Heart left ventricle (tissue), 16 donors: ENCODE measurements at places on chromosomes 2 and 18. TPM values are rescaled to one million over a fixed set of nuclear protein-coding genes. Genes with fewer than 3 reads are reported as not detected.

The KCNIP3 gene
- 2.7 TPM for total RNA-seq

DNA sequence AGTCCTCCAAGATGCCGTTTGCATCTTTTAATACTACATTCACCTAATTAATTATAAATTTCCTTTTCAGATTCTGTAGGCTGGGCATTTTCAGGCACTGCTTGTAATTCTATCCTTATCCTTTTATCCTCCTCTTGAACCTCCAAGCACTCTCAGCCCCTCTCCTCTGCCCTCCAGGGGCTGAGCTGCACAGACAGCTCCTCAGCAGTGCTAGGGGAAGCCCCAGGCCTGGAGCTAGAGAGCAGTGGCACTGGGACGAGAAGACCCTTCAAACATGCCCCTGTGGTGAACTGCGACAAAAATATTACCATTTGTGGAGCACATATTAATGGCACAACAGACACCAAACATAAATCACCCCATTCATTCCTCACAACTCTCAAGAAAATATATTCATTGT is 32.9 kb downstream of the CFAP210 start:
- no peak overlapping the region for H3K27ac ChIP-seq
- no peak for DNase-seq
- no peaks in the 10 kb centered on the region for H3K27me3 ChIP-seq
- H3K36me3 ChIP-seq = no peaks in the 10 kb centered on the region
- H3K4me3 ChIP-seq = no peak overlapping the region

- H3K27me3 ChIP-seq = no peaks in the 10 kb centered on the region
- DNase-seq = no peak
- H3K4me1 ChIP-seq = no peaks in the 10 kb centered on the region
- H3K27ac ChIP-seq = no peak overlapping the region
- no peaks in the 10 kb centered on the region for H3K36me3 ChIP-seq
Observed at GRCh38 chr2:194621945-194622344, 1035.1 kb upstream of the SLC39A10 start.

- H3K36me3 ChIP-seq = no peaks in the 10 kb centered on the region
- DNase-seq = peak; percentile 46
- no peaks in the 10 kb centered on the region for H3K4me1 ChIP-seq
- no peak overlapping the region for H3K4me3 ChIP-seq
Observed at GRCh38 chr18:37289423-37289822, 276.2 kb downstream of the CELF4 start.

GRCh38 chr2:151422917-151423439 is 13.3 kb downstream of the RIF1 start:
- no peak for DNase-seq
- peaks cover 16% of the 10 kb centered on the region for H3K4me1 ChIP-seq
- H3K4me3 ChIP-seq = no peak overlapping the region
- H3K36me3 ChIP-seq = peaks cover 82% of the 10 kb centered on the region
- no peaks in the 10 kb centered on the region for H3K27me3 ChIP-seq
- no peak overlapping the region for H3K27ac ChIP-seq

DNA sequence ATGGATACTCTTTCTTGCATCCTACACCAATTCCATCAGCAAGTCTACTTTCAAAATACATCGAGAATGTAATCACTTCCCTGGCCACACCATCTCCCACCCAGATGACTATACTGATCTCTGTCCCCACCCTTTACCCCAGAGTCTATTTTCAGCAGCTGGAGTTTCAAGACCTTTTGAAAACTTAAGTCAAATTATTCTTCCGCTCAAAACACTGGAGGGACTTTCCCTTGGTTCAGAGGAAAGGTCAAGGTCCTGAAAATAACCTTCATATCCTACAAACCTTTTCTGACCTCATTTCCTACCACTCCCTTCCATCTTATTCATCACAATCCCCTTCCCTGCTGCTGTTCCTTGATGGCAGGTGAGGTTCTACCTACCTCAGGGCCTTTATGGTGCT is 58.8 kb upstream of the LYPD6 start:
- no peak overlapping the region for H3K4me3 ChIP-seq
- no peaks in the 10 kb centered on the region for H3K36me3 ChIP-seq
- no peak overlapping the region for H3K27ac ChIP-seq
- H3K27me3 ChIP-seq = no peaks in the 10 kb centered on the region
- no peak for DNase-seq

- no peak overlapping the region for H3K4me3 ChIP-seq
- no peaks in the 10 kb centered on the region for H3K36me3 ChIP-seq
- H3K27ac ChIP-seq = no peak overlapping the region
- DNase-seq = no peak
- H3K4me1 ChIP-seq = peaks cover 9% of the 10 kb centered on the region
Observed at GRCh38 chr2:43142921-43143438, 83.4 kb downstream of the ZFP36L2 start.

The HAAO gene
- 1.3 TPM for total RNA-seq

DNA sequence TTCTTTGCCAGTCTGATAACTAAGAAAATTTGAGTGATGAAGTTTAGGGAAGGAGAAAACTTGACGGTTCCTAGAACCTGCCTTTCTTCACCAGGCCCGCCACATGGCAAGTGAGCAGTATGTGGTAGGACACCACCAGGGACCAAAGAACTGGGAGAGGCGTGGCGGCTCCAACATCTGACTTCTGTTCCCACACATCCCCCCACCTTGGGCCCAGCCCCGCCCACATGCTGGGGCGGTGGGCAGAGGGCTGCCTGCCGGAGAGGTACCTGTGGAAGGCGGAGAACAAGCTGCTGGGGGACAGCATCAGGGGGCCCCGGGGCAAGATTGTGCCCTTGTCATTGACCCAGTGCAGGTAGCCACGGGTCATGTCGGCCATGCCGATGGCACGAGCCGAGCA is 75.0 kb downstream of the EMILIN2 start:
- no peak overlapping the region for H3K4me3 ChIP-seq
- no peak overlapping the region for H3K27ac ChIP-seq
- no peak for DNase-seq
- H3K4me1 ChIP-seq = peaks cover under 1% of the 10 kb centered on the region
- no peaks in the 10 kb centered on the region for H3K27me3 ChIP-seq
- peaks cover 98% of the 10 kb centered on the region for H3K36me3 ChIP-seq

The DIPK1C gene
- total RNA-seq = 3.1 TPM

- H3K36me3 ChIP-seq = no peaks in the 10 kb centered on the region
- DNase-seq = no peak
- no peaks in the 10 kb centered on the region for H3K27me3 ChIP-seq
- H3K4me1 ChIP-seq = no peaks in the 10 kb centered on the region
- H3K27ac ChIP-seq = no peak overlapping the region
Observed at GRCh38 chr2:138107288-138107687, 143.0 kb downstream of the HNMT start.

GRCh38 chr18:68462766-68463165 is 252.1 kb downstream of the TMX3 start:
- H3K36me3 ChIP-seq = no peaks in the 10 kb centered on the region
- no peak for DNase-seq

- H3K36me3 ChIP-seq = no peaks in the 10 kb centered on the region
- H3K27ac ChIP-seq = peak overlapping the region; percentile 91
- no peaks in the 10 kb centered on the region for H3K27me3 ChIP-seq
- no peaks in the 10 kb centered on the region for H3K4me1 ChIP-seq
- no peak for DNase-seq
Observed at GRCh38 chr2:61693744-61694143, 155.6 kb upstream of the XPO1 start.

The TCF23 gene
- total RNA-seq = not detected

- H3K27me3 ChIP-seq = peaks cover 1% of the 10 kb centered on the region
- peaks cover 8% of the 10 kb centered on the region for H3K4me1 ChIP-seq
- H3K4me3 ChIP-seq = no peak overlapping the region
Observed at GRCh38 chr2:240795454-240795853, 24.6 kb downstream of the KIF1A start.

GRCh38 chr2:232539298-232540231 is at the start of gene CHRNG:
TSS of gene CHRNG (plus strand) at chr2:232539692. CDS start at chr2:232539748, 56 bp downstream.
- no peak within 1 kb of the TSS for H3K4me3 ChIP-seq
- no peaks in the 10 kb centered on the region for H3K27me3 ChIP-seq
- DNase-seq = no peak
- H3K27ac ChIP-seq = no peak within 1 kb of the TSS
- H3K36me3 ChIP-seq = no peaks in the 10 kb centered on the region

- H3K36me3 ChIP-seq = no peaks in the 10 kb centered on the region
Observed at GRCh38 chr2:158999458-158999857, 31.0 kb downstream of the TANC1 start.

- no peaks in the 10 kb centered on the region for H3K4me1 ChIP-seq
- no peak for DNase-seq
- H3K27ac ChIP-seq = no peak overlapping the region
- no peaks in the 10 kb centered on the region for H3K27me3 ChIP-seq
Observed at GRCh38 chr2:101596333-101596732, 101.2 kb upstream of the MAP4K4 start.

The CD207 gene
- 0.17 TPM for total RNA-seq

The ATP6V1B1 gene
- not detected for total RNA-seq

- H3K4me3 ChIP-seq = no peak overlapping the region
- no peaks in the 10 kb centered on the region for H3K27me3 ChIP-seq
- no peak overlapping the region for H3K27ac ChIP-seq
- no peak for DNase-seq
Observed at GRCh38 chr2:199966976-199967375, 11.6 kb downstream of the MAIP1 start.

GRCh38 chr18:77250501-77250925 is 865 bp downstream of the GALR1 start:
- H3K4me1 ChIP-seq = no peaks in the 10 kb centered on the region

The ANAPC1 gene
- 17.2 TPM for total RNA-seq

- no peak overlapping the region for H3K27ac ChIP-seq
- H3K27me3 ChIP-seq = no peaks in the 10 kb centered on the region
- no peak overlapping the region for H3K4me3 ChIP-seq
- H3K4me1 ChIP-seq = no peaks in the 10 kb centered on the region
Observed at GRCh38 chr2:223779877-223780276, 57.5 kb downstream of the AP1S3 start.

The RIF1 gene
- 23.8 TPM for total RNA-seq

DNA sequence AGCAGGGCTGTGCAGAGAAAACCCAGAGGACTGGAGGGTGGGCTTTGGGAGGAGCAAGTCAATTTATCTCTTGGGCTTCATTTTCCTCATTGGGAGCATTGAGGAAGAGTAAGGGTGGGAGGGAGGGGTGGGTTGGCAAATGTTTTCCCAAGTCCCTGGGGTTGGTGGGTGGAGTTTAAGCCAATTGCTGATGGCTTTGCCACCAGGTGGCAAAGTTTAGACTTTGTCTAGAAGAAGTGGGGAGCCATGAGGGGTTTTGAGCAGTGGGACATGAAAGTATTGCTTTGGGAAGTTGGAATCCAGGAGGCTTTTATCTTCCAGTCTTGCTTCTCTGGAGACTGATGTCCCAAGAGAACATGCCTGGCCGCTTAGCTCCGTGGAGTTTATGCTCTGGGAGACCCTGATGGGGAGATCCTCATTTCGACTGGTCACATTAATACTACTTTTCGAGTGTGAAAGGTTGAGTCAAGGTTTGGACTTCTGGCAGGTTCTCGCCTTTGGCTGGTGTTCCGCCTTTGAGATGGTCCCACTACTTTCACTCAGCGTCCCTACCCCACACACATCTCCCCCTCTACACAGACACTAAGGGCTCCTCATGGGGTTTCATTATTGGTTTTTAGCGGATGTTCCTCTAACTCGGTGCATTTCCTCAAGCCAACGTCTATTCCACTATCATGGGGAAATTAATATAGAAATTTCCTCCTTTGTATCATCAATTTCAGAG is 126.7 kb downstream of the PRKCE start:
- H3K4me1 ChIP-seq = peaks cover 5% of the 10 kb centered on the region
- no peak overlapping the region for H3K4me3 ChIP-seq

The WDR54 gene
- 3.2 TPM for total RNA-seq

DNA sequence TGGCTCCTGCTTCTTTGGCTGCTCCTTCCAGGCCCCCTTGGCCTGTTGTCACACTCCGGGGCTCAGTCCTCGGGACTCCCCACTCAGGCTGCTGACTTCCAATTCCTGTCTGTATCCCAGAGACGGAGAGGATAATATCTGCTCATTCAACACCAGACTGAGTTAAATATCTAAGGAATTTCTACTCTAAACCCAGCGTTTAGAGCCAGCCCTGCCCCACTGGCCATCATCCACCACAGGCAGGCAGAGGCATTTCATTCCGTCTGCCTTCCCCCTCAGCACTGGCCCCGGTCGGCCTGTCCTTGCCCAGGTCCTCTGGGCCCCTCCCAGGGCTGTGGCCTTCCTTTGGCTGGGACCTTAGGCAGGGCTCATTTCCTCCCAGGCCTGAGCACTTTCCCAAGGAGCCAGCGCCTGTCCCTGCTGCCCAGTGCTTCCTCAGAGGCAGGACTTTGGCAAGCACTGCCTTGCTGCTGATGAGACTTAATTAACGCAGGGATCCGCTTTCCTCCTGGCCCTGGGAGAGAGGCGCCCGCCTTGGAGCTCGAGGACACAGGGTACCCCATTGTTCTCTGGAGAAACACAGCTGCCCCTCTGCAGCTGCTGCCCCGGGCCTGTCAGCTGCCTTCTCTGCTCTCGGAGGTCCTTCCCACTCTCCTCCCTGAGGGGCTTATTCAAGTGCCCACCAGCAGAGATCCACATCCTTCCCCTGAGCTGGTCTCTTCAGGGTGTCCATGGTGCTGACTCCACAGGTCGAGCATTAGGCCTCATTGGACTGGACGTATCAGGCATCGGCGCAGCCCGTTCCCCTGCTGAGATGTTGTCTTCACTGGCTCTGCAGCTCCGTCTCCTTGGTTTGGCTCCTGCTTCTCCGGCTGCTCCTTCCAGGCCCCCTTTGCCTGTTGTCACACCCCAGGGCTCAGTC is 42.8 kb downstream of the ATOH8 start:
- peak; percentile 67 for DNase-seq
- no peaks in the 10 kb centered on the region for H3K27me3 ChIP-seq

The LYG2 gene
- total RNA-seq = not detected

The ANKRD23 gene
- 7.9 TPM for total RNA-seq

The TEX261 gene
- 35.1 TPM for total RNA-seq

DNA sequence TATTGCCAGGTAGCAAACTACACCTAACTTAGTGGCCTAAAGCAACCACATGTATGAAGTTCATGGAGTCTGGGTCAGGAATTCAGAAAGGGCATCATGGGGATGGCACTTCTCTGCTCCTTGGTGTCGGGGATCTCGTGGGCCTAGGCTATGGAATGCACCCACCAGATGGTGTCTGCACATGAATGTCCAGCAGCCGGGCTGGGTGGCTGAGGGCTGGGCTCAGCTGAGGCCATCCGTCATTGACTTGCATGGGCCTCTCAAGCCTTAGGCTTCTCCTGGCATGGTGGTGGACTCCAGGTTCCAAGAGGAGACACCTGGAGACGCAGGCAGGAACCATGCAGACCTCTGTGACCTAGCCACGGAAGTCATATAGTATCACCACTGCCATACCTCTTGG is 26.0 kb upstream of the RPL31 start:
- H3K27ac ChIP-seq = no peak overlapping the region
- peaks cover 2% of the 10 kb centered on the region for H3K36me3 ChIP-seq
- H3K4me1 ChIP-seq = no peaks in the 10 kb centered on the region
- DNase-seq = no peak

DNA sequence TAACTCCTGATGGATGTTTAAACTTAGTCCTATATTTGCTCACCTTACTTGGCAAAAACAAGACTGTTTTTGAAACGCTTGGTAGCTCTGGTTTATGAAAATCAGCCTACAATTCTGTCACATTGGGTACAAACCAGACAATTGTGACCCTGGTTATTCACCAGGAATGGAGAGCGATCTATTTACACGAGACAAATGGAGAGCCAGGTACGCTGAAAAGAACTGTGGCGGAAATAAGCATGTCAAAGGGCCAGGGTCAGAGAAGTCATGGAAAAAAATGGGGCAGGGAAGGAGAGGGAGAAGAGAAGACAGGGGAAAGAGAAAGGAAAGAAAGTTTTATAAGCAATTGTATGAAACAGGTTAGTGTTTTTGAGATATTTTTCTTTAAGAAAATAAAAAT is 119.5 kb upstream of the ZFP36L2 start:
- no peak overlapping the region for H3K4me3 ChIP-seq
- peak overlapping the region; percentile 83 for H3K27ac ChIP-seq
- no peaks in the 10 kb centered on the region for H3K36me3 ChIP-seq
